ENCODE measurements at places on chromosomes 1 and 21.

- DNase-seq: peak; percentile 73
These were observed 143.5 kb downstream of the C1orf94 start for GRCh38 chr1:34320053-34320669.

DNA sequence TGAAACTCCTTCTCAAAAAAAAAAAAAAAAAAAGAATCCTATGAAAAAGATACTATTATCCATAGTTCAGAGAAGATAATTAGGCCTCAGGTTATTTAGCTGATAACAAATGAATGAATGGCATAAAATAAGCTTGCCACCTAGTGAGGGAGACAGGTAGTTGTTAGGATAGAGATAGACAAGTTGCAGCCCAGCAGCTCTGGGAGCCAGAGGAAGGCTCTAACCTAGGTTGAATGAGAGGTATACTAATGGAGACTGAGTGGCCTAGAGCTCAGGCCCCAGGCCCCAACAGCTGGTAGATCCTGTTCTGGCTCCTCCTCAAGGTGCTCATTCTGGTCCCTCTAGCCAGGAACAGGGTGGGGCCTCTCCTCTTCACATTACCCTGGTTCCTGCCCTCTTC, 20.6 kb upstream of the RSPO1 start:
- no peak for DNase-seq

GRCh38 chr1:96710708-96711477, 10.7 kb upstream of the PTBP2 start:
- DNase-seq: no peak

- DNase-seq: no peak
These were observed 199.6 kb downstream of the RGS7 start for GRCh38 chr1:241157435-241157834.

DNA sequence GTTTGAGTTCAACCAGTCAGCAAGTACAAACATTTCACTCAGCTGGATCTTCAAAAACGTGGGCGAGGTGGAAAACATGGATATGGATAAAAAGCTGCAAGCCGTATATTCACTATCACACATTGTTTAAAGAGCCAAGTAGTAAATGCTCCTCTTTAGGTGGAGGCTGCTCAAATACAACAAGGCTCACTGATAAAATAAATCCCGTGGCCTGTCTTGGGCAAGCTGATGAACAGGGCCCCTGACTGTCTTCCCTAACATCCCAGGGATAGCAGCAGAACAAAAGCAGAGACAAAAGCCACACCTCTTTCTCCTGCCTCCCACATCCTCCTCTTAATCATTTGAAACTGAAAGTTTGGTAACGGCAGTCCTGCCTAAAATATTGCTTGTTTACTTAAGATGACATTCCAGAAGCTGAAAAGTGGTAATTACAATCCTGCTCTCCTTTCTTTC, 357.7 kb downstream of the TTLL7 start:
- peak; percentile 37 for DNase-seq

DNA sequence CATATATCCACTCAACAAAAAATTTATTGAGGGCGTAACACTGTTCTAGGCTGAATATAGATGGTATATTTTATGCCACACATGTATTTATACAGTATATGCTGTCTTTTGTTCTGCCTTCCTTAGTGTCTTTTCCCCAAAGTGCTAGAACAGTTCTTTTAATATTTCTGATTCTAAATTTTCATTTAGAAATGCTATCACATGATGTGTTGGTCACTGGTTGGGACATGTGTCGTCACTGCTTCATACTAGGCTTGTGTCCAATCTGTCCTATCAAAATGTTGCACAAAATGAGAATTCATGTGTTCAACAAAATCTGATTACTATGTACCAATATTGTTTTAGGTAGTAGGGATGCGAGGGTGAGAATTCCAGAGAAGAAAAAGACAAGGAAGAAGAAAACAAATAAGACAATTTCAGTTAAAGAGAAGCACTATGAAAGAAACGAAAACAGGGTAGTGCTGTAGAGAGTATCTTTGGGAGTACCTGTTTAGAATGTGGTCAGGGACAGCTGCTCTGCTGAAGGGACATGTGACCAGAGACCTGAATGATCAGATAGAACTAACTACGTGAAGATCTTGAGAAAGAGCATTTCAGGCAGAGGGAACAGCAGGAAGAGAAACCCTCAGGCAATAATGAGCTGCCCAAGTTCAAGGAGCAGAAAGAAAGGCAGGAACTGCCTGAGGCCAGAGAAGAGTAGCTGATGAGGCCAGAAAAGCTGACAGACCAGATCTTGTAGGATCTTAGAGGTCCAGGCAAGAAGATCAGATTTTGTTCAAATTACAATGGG, 1.3 kb downstream of the KMO start:
- DNase-seq: no peak

DNA sequence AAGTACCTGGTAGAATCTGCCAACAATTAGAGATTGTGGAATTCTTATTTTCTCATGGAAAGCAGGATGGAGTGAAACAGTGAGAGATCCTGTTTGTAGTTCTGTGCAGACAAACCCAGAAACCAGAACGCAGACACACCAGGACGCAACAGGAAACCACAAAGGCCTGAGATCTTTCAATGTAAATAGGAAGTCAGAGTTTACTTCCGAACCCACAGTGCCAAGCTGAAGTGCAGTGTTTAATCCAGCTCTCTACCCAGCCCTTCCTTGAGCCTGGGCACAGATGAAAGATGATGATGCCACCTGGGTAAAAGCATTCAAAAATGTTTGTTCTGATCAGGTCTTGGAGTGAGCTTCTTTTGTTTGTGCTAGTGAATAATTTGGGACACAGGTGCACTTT, 244.2 kb upstream of the HOOK1 start:
- DNase-seq: no peak

DNA sequence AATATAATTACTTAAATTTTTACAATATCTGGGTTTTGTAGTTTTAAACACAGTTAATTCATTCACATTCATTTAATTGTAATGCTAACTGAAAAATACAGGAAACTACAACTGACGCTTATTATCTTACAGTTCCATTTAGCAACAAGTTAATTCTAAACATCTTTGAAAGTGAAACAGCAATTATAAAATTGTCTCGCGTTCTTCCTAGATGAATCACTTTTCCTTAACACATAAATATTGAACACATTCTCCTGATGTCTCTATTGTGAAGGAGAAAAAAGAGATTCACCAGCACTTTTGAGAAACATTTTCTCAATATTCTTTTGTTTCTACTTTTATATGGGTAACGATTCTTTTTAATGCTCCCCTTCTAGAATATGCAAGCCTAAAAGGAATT, 6.4 kb downstream of the PTGFR start:
- DNase-seq: peak; percentile 55

DNA sequence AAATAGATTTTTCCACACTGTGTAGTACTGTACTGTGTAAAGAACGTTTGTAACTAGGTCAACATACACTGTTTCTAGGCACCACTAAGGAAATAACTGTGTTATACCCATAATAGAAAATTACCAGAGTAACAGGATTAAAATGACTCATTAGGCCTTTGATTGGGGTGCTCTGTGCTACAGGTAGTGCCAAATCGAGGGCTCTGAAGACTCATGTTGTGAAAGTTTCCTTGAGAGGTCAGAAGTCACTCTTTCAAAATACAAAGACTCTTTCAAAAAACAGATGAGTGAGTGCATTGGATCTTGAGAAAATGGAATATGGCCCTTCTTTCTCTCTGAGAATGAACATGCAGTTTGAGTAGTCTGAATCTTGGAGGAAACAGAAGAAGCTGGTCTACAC, 143.0 kb downstream of the MRPL39 start:
- DNase-seq: no peak

- no peak for DNase-seq
These were observed 210.7 kb upstream of the EDN2 start for GRCh38 chr1:41695118-41695745.

GRCh38 chr1:185562461-185563359, 171.5 kb upstream of the HMCN1 start:
- DNase-seq: no peak

GRCh38 chr1:160361199-160361598, 5.7 kb upstream of the NHLH1 start:
- DNase-seq: no peak

GRCh38 chr1:88284066-88284465, 400.0 kb upstream of the PKN2 start:
- DNase-seq: peak; percentile 28

DNA sequence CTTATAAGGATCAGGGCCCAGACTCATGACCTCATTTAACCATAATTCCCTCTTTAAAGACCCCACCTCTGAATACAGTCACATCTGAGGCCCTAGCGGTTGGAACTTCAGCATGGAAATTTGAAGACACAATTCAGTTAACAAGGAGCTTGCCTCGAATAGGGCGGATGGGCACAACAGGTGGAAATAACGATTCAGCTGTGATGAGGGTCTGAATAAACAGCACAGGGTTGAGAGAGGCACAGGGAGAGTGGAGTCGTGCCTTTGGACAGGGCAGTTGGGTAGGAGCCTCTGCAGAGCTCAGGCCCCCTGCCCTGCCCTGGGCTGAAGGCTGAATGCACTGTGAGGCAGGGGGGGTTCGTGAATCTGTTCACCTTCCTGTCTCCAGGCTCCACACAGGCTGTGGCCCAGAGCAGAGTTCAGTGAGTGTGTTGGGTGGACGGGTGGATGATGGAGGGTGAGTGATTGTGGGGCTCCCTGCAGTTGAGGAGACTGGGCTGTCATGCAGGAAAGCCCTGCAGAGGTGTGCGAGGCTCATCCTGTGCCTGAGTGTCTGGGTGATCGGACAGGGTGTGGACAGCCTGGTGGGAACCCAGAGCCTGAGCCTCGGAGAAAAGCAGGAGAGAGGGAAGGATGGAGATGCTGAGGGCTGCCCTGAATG, 243.1 kb downstream of the FOXD2 start:
- no peak for DNase-seq

- DNase-seq: no peak
These were observed 333.6 kb upstream of the CAMK1G start for GRCh38 chr1:209249785-209250440.

- peak; percentile 7 for DNase-seq
These were observed 10.3 kb upstream of the CDCP2 start for GRCh38 chr1:54163051-54163450.

GRCh38 chr1:7335224-7335879, 435.7 kb upstream of the VAMP3 start:
- no peak for DNase-seq

- no peak for DNase-seq
These were observed 2.5 kb downstream of the ZNF362 start for GRCh38 chr1:33258788-33259274.

- peak; percentile 82 for DNase-seq
These were observed at the start of gene WLS for GRCh38 chr1:68232289-68233148. TSS of gene WLS (minus strand) at chr1:68232523. CDS start at chr1:68232299, 224 bp downstream.

DNA sequence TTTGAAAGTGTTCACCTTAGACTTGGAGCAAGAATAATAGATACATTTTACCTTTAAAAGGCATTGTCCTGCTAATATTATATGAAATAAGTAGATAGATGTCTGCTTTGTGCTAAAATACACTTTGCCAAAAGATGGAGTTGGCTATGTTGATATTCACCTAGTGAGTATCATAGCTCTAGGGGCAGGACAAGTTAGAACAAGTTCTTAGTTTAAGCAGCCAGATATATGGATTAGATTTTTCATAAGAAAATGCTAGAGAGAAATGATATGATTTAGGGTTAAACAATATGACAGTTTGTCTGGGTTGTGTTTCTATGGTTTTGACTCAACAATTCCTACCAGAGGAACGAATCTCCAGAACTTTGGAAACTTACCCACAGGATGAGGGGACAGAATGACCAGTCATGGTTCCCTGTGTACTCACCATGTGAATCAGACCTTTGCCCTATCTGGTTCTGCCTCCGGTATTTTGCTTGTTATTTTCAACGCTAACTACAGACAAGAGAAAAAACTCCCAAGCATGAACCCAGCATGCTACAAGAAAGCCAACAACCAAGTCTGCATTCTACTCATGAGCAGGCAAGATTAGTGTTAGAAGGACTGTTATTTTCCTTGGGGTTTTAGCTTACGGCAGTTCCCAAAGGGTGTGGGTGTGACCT, 1.7 kb downstream of the F5 start:
- no peak for DNase-seq

GRCh38 chr1:81847063-81847462, 46.3 kb downstream of the ADGRL2 start:
- DNase-seq: no peak

DNA sequence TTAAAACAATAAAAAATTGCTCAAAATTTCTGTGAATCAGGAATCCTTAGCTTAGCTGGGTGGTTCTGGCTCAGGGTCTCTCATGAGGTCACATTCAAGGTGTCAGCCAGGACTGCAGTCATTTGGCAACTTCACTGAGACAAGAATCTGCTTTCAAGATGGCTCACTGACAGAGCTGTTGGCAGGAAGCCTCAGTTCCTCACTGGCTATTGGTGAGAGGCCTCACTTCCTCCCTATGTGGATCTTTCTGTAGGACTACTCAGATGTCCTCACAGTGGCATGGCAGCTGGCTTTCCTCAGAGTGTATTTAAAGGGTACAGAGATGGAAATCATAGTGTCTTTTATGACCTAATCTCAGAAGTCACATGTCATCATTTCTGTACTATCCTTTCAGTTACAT, 785.7 kb downstream of the ADGRL2 start:
- no peak for DNase-seq

DNA sequence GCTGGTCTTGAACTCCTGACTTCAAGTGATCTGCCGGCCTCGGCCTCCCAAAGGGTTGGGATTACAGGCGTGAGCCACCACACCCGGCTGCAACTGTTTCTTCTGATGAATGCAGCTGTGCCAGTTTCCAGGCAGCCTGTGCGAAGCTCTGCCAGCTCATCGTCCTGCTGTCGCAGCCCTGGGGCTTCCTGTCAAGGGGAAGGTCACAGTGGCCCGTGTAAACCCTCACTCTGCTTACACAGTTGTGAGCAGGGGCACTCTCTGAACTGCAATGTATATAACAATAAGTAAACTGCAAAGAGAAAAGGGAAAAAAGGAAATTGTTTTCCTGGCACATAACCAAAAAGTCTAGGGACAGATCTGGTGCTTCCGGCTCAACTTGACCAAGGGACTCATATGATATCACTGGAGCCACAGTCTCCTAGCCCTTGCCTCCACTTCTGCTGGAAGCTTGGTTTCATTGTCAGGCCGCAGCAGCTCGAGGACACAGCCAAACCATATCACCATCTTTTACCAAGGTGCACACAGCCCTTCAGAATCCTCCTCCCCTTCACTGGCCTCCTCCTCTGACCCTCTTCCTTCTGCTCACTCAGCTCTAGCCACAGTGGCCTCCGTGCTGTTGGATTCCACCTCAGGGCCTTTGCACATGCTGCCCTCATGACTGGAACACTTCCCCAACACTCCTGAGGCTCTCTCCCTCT, 22.8 kb upstream of the LBR start:
- no peak for DNase-seq

GRCh38 chr1:45473302-45473701, 17.7 kb downstream of the TESK2 start:
- no peak for DNase-seq

Data from fibroblast of skin of back (primary cell).